ENCODE measurements at places on chromosomes 1 and 21. TPM values are rescaled to one million over a fixed set of nuclear protein-coding genes. Genes with fewer than 3 reads are reported as not detected.

- no peak for DNase-seq
- H3K36me3 ChIP-seq: peaks cover 46% of the 10 kb centered on the region
These were observed 24.6 kb downstream of the MIA3 start for GRCh38 chr1:222642468-222642867.

GRCh38 chr1:81114191-81114590 is 686.5 kb upstream of the ADGRL2 start:
- no peaks in the 10 kb centered on the region for H3K36me3 ChIP-seq
- no peaks in the 10 kb centered on the region for H3K4me1 ChIP-seq
- no peak overlapping the region for H3K4me3 ChIP-seq

GRCh38 chr1:207814469-207814868 is 62.6 kb downstream of the CD46 start:
- peak overlapping the region; percentile 95 for H3K27ac ChIP-seq
- peaks cover 93% of the 10 kb centered on the region for H3K36me3 ChIP-seq
- DNase-seq: no peak
- H3K4me3 ChIP-seq: peak overlapping the region; percentile 51
- peaks cover 94% of the 10 kb centered on the region for H3K4me1 ChIP-seq

GRCh38 chr1:207240325-207241101 is 81.0 kb upstream of the CD55 start:
- H3K27ac ChIP-seq: no peak overlapping the region
- no peaks in the 10 kb centered on the region for H3K27me3 ChIP-seq
- DNase-seq: no peak

DNA sequence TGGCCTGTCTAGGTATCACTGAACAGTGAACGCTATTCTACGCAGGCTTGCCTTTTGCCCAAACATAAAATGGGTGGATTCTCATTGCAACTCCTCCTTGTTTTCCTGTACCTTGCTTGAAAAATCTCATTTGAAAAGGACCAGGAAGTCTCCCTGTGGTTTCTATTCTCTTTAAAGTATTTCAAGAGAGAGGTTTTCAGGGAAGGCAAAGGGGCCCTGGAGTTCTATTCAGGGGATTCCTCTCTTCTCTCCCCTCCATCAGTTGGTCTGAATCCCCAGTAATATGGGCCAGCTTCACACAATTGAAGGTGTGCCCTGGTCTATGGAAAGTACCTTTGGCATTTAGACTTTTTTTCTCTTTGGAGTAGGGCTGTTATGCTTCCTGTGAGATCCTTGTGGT is 311.3 kb downstream of the RGS7 start:
- DNase-seq: no peak
- H3K4me3 ChIP-seq: no peak overlapping the region
- no peaks in the 10 kb centered on the region for H3K36me3 ChIP-seq
- H3K4me1 ChIP-seq: no peaks in the 10 kb centered on the region
- H3K27me3 ChIP-seq: no peaks in the 10 kb centered on the region

- H3K4me3 ChIP-seq: no peak overlapping the region
- H3K27me3 ChIP-seq: peaks cover 1% of the 10 kb centered on the region
- no peaks in the 10 kb centered on the region for H3K36me3 ChIP-seq
- DNase-seq: no peak
These were observed 322.6 kb upstream of the AJAP1 start for GRCh38 chr1:4331767-4332163.

GRCh38 chr1:94927405-94928175 is 680 bp upstream of the CNN3 start:
- peaks cover 5% of the 10 kb centered on the region for H3K4me1 ChIP-seq
- no peaks in the 10 kb centered on the region for H3K27me3 ChIP-seq
- DNase-seq: no peak
- peak overlapping the region; percentile 80 for H3K27ac ChIP-seq
- peak overlapping the region; percentile 71 for H3K4me3 ChIP-seq

DNA sequence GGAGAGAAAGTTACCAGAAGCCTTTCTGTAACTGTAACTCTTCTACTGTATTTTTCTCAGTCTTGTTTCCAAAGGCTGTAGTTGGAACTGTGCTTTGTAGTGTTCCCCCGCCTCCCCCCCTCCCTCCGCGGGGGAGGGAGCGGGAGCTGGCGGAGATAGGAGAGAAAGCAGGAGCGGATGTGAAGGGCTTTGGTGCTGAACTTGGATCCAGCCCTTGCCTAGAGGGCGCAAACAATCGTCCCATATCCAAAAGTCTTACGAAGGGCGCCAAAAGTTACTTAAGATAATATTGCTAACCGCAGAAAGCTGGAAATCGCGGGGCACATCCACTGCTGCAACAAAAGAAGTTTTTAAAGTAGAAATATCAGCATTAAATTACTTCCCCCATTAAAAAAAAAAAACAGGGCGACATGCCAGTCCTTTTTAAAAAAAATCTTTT is 2.4 kb upstream of the NFIA start:
- peaks cover 32% of the 10 kb centered on the region for H3K4me1 ChIP-seq
- no peaks in the 10 kb centered on the region for H3K27me3 ChIP-seq
- DNase-seq: peak; percentile 89

DNA sequence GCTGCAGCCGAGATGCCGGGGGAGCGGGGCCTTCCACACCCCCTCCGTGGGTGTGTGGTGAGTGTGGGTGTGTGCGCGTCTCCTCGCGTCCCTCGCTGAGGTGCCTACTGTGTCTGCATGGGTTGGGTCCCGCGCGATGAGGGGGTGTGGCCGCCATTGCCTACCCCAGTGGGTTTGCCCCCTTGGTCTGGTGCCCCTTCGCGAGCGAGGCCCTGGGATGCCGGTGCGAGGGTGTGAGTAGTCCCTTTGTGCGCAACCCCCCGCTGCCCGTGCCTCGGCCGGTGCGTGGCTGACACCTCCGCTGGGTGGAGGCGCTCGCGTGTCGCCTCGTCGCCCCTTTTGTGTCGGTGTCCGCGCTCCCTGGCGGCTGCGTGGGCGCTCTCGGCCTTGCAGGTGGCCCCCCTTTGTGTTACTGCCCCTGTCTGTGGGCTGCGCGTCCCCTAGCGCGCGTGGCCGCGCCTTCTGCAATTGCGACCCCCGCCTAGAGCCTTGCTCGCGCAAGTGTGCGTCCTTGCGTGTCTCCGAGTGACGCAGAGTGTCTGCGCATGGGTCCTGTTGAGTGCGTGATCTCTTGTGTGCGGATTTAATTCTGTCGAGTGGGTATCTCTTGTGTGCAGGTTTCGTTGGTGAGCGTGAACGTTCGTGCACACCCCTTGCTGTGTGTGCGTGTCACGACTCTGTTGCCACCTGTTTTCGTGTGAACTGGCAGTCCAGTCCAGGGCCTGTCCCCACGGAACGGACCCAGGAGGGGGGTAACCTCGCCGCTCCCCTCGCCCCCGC is 553 bp downstream of the TTC3 start:
- peaks cover 2% of the 10 kb centered on the region for H3K36me3 ChIP-seq
- peak overlapping the region; percentile 95 for H3K27ac ChIP-seq
- no peak for DNase-seq

DNA sequence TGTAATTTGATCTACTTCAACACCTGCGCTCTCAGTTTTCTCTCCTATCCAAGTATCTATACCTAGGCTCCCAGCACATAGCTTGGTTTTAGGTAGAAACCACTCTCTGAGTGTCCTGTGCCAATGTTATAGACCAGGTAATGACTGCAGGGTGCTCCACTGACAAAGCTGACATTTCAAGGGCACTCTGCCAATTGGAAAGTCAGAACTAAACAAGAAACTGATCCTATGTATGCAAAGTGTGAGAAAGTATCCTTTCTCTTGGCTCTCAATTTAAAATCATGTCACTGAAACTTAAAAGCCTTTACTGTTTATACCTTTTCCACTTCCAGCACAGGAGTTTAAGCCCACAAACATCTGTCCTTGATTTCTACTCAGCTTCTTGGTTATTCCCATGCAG is 45.0 kb upstream of the AIM2 start:
- no peaks in the 10 kb centered on the region for H3K4me1 ChIP-seq
- no peaks in the 10 kb centered on the region for H3K27me3 ChIP-seq
- no peak overlapping the region for H3K27ac ChIP-seq
- DNase-seq: no peak

- no peak overlapping the region for H3K4me3 ChIP-seq
- H3K4me1 ChIP-seq: peaks cover 5% of the 10 kb centered on the region
- H3K27me3 ChIP-seq: no peaks in the 10 kb centered on the region
- DNase-seq: no peak
These were observed 277.6 kb upstream of the RUNX1 start for GRCh38 chr21:35326677-35327076.

GRCh38 chr1:55821234-55821633 is 606.1 kb upstream of the USP24 start:
- no peak overlapping the region for H3K4me3 ChIP-seq
- no peaks in the 10 kb centered on the region for H3K27me3 ChIP-seq
- H3K4me1 ChIP-seq: peaks cover 1% of the 10 kb centered on the region
- no peak for DNase-seq
- no peaks in the 10 kb centered on the region for H3K36me3 ChIP-seq
- no peak overlapping the region for H3K27ac ChIP-seq

Gene NUP210L
- total RNA-seq: 3.0 TPM

Gene OR10K2
- not detected for total RNA-seq

Gene NR5A2
- total RNA-seq: 0.84 TPM

Gene LRRC39
- 92.5 TPM for total RNA-seq

Gene ERICH3
- total RNA-seq: not detected

Gene ZFP69B
- total RNA-seq: 0.32 TPM
